NCI-H2081 treated with DMSO at 0.1 percent for 48 hours (cell line): ENCODE measurements at places on chromosomes 12 and 14.

DNA sequence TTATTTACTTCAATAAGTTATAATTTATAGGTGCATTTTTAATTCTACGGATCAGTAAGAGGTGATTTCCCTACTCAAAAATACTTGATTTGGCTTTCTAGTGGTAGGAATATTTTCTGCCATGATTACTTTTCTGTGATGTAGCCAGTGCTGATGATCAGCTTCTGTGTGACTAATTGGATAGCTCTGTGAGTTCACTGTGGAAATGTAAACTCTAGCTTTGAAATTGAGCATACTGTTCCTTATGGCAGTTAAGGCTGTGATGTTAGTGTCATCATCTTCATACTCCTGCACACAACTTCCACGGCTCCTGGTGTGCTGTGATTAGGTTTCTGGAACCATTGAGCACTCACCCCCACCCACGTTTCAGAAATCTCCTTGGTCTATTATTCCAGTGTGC lies 48.2 kb downstream of the PLEKHA5 start:
- no peak for DNase-seq

DNA sequence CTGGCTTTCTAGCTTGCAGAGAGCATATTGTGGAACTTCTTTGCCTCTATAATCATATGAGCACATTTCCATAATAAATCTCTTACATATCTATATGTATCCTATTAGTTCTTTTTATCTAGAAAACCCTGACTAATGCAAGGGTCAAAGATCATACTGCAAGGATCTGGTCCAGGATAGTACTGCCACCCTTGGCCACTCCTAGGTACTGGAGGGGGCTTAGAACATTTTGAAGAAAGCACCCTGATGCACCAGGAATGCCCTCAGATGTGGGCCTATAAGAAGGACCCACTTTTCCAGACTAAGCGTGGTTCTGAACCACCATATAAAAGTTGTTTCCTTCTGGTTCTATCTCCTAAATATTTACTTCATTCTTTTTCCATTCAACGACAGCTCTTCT lies 14.6 kb downstream of the ATXN7L3B start:
- no peak for DNase-seq

- DNase-seq = no peak
These were observed 37.8 kb upstream of the ATF7IP start for GRCh38 chr12:14327711-14328110.

- DNase-seq = no peak
These were observed 241.6 kb upstream of the NPAS3 start for GRCh38 chr14:32697114-32697513.

GRCh38 chr12:76449993-76450392 lies 101.8 kb upstream of the BBS10 start:
- no peak for DNase-seq

DNA sequence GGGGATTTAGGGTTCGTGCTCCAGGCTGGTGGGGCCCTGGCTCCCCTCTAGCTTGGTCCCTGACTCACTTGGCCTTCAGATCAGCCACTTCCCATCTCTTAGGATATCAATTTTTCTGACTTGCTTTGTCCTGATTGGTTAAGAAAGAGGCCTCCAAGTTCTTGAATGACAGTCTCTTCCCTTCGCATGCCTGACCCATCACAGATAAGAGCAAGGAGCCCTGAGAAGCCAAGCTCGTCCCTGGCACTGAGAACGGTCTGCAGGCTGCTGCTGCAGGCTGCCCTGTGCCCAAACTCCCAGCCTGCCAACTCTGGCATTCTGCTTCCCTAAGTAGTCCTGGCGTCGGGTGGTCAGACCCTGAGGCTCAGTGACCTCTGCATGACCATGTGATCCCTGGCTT lies 794 bp upstream of the LRTM2 start:
- no peak for DNase-seq

GRCh38 chr12:132342251-132343227 lies 13.2 kb upstream of the GALNT9 start:
- DNase-seq = no peak

GRCh38 chr12:85413266-85413665 lies 133.2 kb downstream of the ALX1 start:
- DNase-seq = no peak

- DNase-seq = no peak
These were observed 1.5 kb downstream of the SIX6 start for GRCh38 chr14:60510254-60510950.

DNA sequence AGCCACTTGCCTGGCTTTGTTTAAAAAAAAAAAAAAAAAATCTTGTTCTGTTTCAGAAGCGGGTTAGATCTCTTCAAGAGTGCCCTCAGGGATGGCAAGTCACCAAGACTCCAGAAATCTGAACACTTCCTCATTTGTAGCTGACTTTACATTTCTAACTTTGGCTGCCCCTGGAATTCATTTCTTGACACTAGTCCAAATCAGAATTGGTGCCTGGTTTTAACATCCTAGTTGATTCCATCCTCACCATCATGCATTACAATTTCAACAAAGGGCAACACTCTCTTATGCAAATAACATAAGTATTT lies 295.5 kb downstream of the RMST start:
- no peak for DNase-seq

DNA sequence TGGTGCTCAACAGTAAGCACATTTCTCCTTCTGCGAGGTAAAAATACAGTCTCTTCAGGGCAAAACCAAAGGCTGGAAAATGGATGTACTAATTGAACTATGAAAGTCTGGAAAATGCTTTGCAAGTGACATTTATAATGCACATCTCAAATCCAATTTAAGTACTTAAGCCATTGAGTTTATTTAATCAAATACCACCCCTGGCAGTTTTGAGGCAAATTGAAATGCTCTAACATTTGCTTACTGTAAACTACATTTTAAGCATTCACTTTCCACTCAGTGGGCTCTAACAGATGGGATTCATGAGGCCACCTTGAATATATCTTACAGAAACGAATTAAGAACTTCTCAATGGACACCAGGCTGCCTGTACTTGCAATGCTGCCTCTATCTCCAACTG lies 69.7 kb downstream of the HELB start:
- DNase-seq = no peak

- DNase-seq = no peak
These were observed 38.9 kb downstream of the DMAC2L start for GRCh38 chr14:50350975-50351374.

GRCh38 chr12:124665511-124665910 lies 98.1 kb upstream of the NCOR2 start:
- no peak for DNase-seq

GRCh38 chr12:88238406-88238805 lies 96.3 kb downstream of the TMTC3 start:
- no peak for DNase-seq

DNA sequence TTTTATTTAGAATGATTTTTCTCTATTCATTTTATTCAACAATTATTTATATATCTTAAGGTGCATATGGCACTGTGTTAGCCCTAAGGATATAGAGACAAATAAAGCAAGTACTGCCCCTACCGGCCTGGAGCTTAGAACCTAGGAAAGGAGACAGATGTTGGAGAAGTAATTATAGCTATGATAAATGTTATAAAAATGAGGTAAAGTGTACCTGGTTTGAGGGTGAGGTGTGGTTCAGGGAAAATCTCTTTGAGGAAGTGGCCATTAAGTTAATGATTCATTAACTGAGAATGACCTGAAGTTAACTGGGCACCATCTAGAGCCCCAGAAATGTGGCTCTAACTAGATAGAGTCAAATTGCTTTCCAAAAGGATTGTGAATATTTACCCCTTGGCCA lies 31.9 kb downstream of the CDKL1 start:
- DNase-seq = no peak

DNA sequence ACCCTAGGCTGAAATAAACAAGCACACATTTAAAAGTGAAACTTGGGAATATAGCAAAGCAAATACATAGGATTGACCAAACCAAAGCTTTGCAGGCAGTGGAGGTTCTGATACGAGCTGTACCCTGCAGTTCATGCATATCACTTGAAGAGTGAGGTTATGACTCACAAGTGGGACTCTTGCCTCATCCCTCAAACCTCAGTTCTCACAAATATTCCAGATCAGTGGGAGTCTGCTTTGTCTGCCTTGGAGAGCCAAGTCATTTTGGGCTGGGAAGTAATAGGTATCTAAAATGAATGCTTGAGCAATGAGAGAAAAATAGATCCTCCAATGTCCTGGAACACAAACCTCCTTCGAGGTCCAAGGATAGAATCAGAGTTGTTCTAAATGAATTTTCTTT lies 116.4 kb downstream of the LRIG3 start:
- no peak for DNase-seq

GRCh38 chr12:47548401-47548800 lies 157.4 kb downstream of the RPAP3 start:
- DNase-seq = no peak

- no peak for DNase-seq
These were observed 184.3 kb upstream of the C14orf180 start for GRCh38 chr14:104395276-104395675.

GRCh38 chr12:9642606-9643265 lies 26.8 kb upstream of the CLEC2D start:
- no peak for DNase-seq
